ENCODE measurements at places on chromosomes 2 and 18. TPM values are rescaled to one million over a fixed set of nuclear protein-coding genes. Genes with fewer than 3 reads are reported as not detected.

MC5R gene
- total RNA-seq = not detected

- no peak overlapping the region for H3K27ac ChIP-seq
- H3K4me1 ChIP-seq = no peaks in the 10 kb centered on the region
- H3K27me3 ChIP-seq = no peaks in the 10 kb centered on the region
- DNase-seq = no peak
- no peaks in the 10 kb centered on the region for H3K36me3 ChIP-seq
Measured at GRCh38 chr2:239523147-239523953, 122.5 kb upstream of the HDAC4 start.

GRCh38 chr18:43620936-43621335 is 343.6 kb upstream of the SYT4 start:
- H3K36me3 ChIP-seq = no peaks in the 10 kb centered on the region
- no peak overlapping the region for H3K4me3 ChIP-seq

TPO gene
- total RNA-seq = not detected

ABCB11 gene
- total RNA-seq = not detected

- no peak overlapping the region for H3K27ac ChIP-seq
- H3K4me3 ChIP-seq = no peak overlapping the region
- H3K4me1 ChIP-seq = no peaks in the 10 kb centered on the region
- no peaks in the 10 kb centered on the region for H3K36me3 ChIP-seq
- no peaks in the 10 kb centered on the region for H3K27me3 ChIP-seq
Measured at GRCh38 chr18:7592305-7593071, 25.4 kb downstream of the PTPRM start.

DNA sequence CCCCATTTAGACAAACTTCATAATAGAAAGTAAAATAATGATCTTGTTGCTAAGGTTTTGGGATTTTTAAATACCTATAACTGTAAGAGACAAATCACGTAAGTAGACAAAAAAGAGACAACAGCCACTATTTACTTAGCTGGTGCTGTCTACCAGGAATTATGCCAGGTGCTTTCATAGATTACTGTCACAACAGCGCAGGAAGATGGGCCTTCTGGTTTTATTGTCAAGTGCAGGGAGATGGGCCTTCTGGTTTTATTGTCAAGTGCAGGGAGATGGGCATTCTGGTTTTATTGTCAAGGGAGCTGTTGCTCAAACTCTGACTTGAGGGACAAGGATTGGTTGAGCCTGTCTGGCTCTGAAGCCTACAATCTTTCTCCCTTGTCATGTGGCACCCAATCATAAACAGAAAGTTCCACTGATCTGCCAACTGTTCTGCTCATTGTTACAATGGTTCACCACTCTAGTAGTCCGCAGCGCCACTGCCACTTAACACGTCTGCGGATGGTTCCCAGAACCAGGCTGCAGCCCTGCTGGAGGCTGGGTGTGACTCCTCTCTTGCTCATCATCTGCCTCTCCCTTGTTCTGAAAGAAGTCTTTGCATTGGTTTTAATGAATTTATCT is 95.0 kb downstream of the RNF144A start:
- H3K27me3 ChIP-seq = no peaks in the 10 kb centered on the region
- no peak overlapping the region for H3K27ac ChIP-seq
- H3K36me3 ChIP-seq = no peaks in the 10 kb centered on the region
- no peak overlapping the region for H3K4me3 ChIP-seq

CYS1 gene
- total RNA-seq = not detected

CPO gene
- not detected for total RNA-seq

EVX2 gene
- total RNA-seq = 0.70 TPM

DNA sequence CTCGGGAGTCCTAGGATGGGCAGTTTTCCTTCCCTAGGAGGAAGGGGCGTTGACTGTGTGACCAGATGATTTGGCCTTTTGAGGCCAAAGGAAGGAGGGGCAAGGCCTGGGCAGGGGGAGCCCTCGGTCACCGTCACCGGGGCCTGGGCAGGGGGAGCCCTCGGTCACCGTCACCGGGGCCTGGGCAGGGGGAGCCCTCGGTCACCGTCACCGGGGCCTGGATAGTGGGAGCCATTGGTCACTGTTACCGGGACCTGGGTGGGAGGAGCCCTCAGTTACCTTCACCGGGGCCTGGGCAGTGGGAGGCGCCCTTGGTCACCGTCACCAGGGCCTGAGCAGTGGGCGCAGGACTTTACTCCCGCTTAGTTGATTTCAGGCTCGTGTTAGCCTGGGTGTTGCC is 17.3 kb downstream of the D2HGDH start:
- no peak overlapping the region for H3K4me3 ChIP-seq
- no peak overlapping the region for H3K27ac ChIP-seq
- DNase-seq = no peak
- peaks cover 14% of the 10 kb centered on the region for H3K36me3 ChIP-seq
- H3K27me3 ChIP-seq = no peaks in the 10 kb centered on the region

DNA sequence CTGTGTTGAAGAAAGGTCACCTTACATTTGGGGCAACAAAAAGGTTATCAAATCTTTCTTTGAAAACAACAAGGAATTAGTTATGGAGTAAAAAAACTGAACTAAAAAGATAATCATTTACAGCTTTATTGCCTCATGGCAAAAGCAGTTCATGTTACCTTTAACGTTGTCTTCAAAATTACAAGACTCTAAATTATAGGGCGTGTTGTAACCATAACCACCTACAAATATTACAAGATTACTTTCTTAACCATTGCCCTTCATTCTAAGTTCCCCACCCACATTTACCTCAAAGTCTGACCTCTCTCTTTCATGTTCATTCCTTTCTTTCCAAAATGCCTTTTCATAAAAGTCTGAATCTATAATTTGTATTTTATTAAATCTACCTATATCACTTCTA is 74.6 kb upstream of the LRATD1 start:
- DNase-seq = no peak
- H3K4me1 ChIP-seq = no peaks in the 10 kb centered on the region
- H3K36me3 ChIP-seq = no peaks in the 10 kb centered on the region
- H3K27ac ChIP-seq = no peak overlapping the region

CNTNAP5 gene
- not detected for total RNA-seq

DNA sequence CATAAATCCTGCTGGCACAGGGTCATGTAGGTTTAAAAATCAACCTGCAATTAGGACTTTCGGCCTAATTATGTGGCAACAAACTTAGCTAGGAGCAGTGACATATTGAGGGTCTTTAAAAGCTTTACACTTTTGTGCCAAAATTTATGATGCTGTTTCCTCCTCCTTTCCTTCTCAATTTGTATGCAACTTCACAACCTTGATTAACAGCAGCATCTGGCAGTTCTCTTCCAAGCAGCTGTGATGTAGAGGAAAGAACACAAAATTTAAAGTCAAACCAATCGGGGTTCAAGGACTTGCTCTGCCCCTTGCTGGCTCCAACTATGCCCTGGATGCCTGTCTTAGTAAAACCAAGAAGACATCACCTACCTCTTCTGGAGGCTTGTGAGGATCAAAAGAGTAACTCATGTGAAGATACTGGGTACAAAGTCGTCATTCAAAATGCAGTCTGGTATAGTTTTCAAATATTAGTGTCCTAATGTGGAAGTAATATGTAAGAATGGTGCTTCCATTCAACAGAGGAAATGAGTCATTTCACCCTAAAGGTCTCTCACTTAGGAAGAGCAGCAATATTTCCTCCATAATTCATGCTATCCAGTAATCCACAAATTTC is 94.7 kb downstream of the ANKRD44 start:
- H3K27me3 ChIP-seq = no peaks in the 10 kb centered on the region
- H3K4me3 ChIP-seq = no peak overlapping the region
- H3K36me3 ChIP-seq = no peaks in the 10 kb centered on the region
- H3K27ac ChIP-seq = peak overlapping the region; percentile 70
- peaks cover 39% of the 10 kb centered on the region for H3K4me1 ChIP-seq

DNA sequence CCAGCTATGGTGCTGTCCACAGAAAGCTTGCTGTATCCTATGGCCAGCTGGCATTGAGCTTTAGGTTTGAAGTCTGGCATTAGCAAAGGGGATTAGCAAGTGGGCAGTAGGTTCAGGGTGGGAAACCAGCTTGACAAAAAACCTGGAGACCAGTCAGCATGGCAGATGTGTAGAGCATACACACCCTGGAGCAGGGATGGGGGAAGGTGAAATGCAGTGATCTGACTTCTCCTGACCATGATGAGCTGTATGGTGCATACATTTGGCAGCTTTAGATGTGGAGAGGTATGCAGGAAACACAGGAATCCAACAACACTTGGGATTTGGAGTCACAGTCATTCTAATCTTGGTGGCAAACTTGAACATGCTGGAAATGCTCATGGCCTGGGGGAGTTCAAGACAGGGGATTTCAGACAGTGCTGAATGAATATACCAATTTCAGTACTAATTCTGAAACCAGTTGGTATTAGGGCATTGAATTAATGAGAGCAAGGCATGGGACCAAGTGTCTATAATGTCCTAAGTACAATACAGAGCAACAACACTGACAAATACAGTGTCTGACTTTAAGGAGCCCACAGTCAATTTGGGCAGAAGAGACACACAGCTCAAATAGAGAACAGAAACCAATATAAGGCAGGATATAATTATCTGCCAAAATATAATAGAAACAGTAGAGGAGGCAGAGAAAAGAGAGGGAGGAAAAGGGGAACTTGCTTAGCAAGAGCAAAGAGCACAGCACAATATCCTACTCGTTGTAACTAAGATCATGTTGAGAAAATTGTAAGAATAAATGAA is 11.8 kb downstream of the ARHGAP15 start:
- no peak overlapping the region for H3K4me3 ChIP-seq
- no peak overlapping the region for H3K27ac ChIP-seq
- H3K27me3 ChIP-seq = no peaks in the 10 kb centered on the region
- no peaks in the 10 kb centered on the region for H3K36me3 ChIP-seq
- H3K4me1 ChIP-seq = no peaks in the 10 kb centered on the region

GPC1 gene
- 21.9 TPM for total RNA-seq
